Naive B cell (primary cell): ENCODE measurements at places on chromosomes 13 and 19. TPM values are rescaled to one million over a fixed set of nuclear protein-coding genes. Genes with fewer than 3 reads are reported as not detected.
A peak's percentile ranks its signal among the peaks of the same experiment; 100 is the strongest.

Gene CEACAM3
- polyA plus RNA-seq = not detected

Gene GARIN5A
- 2.2 TPM for polyA plus RNA-seq

GRCh38 chr19:17577457-17578097 lies 22.1 kb downstream of the COLGALT1 start:
- DNase-seq = no peak

- DNase-seq = peak; percentile 80
These were observed 561 bp upstream of the GJA3 start for GRCh38 chr13:20161275-20161950.

Gene KLK15
- polyA plus RNA-seq = not detected

Gene SBK3
- not detected for polyA plus RNA-seq

Gene EFNB2
- not detected for polyA plus RNA-seq
